ENCODE measurements at places on chromosomes 5 and 9. TPM values are rescaled to one million over a fixed set of nuclear protein-coding genes. Genes with fewer than 3 reads are reported as not detected.

The JADE2 gene
- 247 TPM for total RNA-seq

The SHC3 gene
- not detected for total RNA-seq

The HTR1A gene
- total RNA-seq = not detected

The SEC61B gene
- 78.2 TPM for total RNA-seq

The FREM1 gene
- total RNA-seq = not detected

The CCIN gene
- total RNA-seq = not detected

The SLC6A18 gene
- total RNA-seq = not detected

The AQP7 gene
- total RNA-seq = not detected

The AGXT2 gene
- total RNA-seq = not detected

The PCDHB10 gene
- total RNA-seq = not detected

The CD72 gene
- 110 TPM for total RNA-seq

The SMARCA2 gene
- total RNA-seq = 260 TPM

The SMIM33 gene
- not detected for total RNA-seq

The C5orf47 gene
- not detected for total RNA-seq

The IRX1 gene
- not detected for total RNA-seq

The ANKRD33B gene
- 23.4 TPM for total RNA-seq

The COL23A1 gene
- 0.20 TPM for total RNA-seq

The PIP5KL1 gene
- 1.4 TPM for total RNA-seq

The PHYHD1 gene
- total RNA-seq = 1.5 TPM

The COL5A1 gene
- total RNA-seq = not detected

The CCL28 gene
- total RNA-seq = 16.8 TPM

The C8G gene
- total RNA-seq = 2.8 TPM

The TMEFF1 gene
- not detected for total RNA-seq

The LCP2 gene
- total RNA-seq = 13.6 TPM

The GNA14 gene
- total RNA-seq = not detected

The ZNF484 gene
- 22.7 TPM for total RNA-seq

The BRD3OS gene
- total RNA-seq = 26.8 TPM

The SPEF2 gene
- total RNA-seq = 1.00 TPM

The HNRNPA0 gene
- total RNA-seq = 31.5 TPM

The OCLN gene
- 4.3 TPM for total RNA-seq

The GABRA1 gene
- total RNA-seq = not detected

The PCDHB15 gene
- total RNA-seq = not detected

The C1QTNF2 gene
- not detected for total RNA-seq

The PLAC8L1 gene
- total RNA-seq = 0.51 TPM

The CA9 gene
- total RNA-seq = not detected

The CMYA5 gene
- 0.10 TPM for total RNA-seq

The GNAQ gene
- 1.4 TPM for total RNA-seq

The TIMD4 gene
- total RNA-seq = not detected

The IFNA21 gene
- total RNA-seq = not detected

The PAXX gene
- 74.8 TPM for total RNA-seq

The PCDHA7 gene
- not detected for total RNA-seq

The FOXD4L5 gene
- 0.79 TPM for total RNA-seq

The MGAT4B gene
- total RNA-seq = 139 TPM

The PHF24 gene
- not detected for total RNA-seq

The STC2 gene
- total RNA-seq = not detected

The RFESD gene
- total RNA-seq = 3.0 TPM

The IFNA13 gene
- not detected for total RNA-seq

The SLIT3 gene
- total RNA-seq = not detected
